ENCODE measurements at places on chromosomes 1 and 21.

DNA sequence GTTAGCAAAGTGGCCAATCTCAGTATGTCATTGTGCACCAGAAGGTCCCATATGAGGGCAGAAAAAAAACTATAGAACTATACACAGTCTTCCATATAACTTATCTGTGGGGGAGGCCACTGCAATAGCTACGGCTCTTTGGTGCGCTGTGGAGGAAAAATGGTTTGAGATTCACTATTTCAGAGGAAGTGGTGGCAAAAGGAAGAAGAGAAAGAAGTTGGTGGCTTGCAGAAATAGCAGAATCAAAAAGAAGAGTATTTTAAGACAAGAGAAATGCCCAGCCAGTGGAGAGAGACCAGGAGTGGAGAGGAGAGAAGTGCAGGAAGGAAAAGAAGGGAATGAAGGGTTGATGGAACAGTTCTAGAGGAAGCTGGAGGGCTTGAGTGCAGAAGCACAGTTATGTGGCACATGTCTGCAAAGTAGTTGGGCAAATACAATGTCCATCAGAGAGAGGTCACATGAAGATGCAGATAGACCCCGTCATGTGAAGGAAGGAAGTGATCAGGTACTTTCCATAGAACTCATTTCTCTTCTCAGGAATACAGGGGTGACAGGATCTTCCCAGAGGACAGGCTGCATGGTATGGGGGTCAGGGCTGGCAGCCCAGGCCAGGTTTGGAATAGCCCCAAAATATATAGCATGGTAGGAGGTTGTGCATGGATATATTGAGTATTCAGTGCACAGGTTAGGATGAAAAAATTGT is 64.6 kb downstream of the RUNX1 start:
- no peak for DNase-seq

DNA sequence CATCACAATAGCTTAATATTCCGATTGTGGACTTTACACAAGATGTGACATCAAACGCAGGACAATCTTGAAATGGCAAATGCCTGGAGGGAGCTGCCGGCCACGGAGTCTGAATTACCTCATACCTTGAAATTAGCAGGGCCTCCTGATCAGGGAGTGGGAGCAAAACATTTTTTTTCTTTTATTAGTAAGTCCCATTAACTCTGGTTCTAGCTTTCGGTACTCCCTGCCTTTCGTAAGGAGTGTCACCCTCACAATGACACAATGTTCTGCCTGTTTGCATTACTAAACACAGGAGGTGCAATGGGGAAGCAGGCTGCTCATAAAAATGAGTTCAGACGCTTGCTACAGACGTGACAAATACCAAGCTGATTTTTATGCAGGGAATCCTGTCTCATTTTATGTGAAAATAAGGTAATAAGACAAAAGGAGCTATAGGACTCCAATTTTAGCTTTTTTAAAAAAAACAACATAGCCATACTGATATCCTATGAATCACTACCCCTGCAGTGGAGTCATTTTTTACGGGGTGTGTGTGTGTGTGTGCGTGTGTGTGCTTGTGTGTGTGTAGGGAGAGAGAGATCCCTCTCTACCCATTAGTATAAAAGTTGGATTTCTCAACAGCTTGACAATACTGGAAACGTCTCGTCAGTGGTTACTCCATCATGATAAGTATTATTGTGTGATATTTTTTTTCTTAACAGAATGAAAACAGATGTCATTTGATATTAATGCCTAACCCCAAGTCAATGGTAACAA is 205.1 kb upstream of the RUNX1 start:
- no peak for DNase-seq

- no peak for DNase-seq
These were observed 5.2 kb upstream of the AGO3 start for GRCh38 chr1:35925741-35926140.

DNA sequence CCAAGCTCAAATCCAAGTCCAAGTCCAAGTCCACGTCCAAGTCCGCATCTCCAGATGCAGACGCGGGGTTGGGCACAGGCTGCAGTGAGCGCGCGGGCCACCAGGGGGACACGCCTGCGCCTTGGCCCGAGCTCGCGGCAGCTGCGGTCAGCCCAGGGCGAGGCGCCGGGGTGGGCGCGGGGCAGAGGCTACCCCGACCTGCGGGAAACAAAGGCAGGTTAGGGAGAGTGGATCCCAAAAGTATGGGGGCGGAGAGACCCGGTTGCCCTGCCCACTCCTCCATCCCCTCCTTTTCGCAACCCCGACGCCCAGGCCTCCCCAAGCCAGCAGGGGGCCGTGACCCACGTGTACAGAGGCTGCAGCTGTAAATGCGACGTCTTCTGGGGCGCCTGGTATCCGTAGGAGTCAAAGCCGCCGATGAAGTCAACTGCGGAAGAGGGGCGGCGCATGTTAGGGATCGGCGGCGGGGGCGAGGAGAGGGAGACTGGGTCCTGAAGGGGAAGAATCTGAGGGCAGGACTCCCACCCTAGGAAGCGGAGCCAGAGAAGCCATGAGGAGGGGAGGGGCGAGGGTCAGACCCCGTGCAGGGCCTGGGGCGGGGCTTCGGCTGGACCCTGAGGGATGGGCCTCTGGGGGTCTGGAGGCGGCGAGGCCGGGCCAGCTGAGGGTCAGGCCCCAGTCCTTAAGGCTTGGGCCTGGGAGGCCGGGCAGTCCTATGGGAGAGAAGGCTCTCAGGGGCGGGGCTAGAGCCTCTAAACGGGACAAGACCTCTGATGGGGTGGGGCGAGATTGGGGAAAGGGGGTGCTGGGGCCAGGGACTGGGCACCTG is 58.0 kb downstream of the NKAIN1 start:
- peak; percentile 44 for DNase-seq

DNA sequence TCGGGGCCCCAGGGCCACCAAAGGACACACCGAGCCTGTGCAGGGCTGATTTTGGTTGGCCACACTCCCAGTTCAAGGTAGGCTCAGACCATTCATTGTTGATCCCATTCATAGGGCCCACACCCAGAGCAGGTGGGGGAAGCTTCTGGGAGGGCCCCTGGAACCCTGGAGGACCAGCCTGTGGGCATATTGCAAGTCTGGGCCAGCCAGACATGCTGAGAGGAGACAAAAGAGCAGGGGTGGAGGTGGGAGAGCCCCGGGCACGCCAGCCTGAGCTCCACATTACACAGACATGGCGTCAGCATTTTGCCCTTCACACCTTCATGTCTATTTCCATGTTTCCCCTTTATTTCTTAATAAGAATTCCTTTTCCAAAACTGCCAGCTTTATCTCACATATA is 25.7 kb downstream of the PMVK start:
- no peak for DNase-seq

- DNase-seq, result no peak
These were observed 215.4 kb upstream of the PROX1 start for GRCh38 chr1:213772128-213773063.

- no peak for DNase-seq
These were observed 142.0 kb downstream of the MAST2 start for GRCh38 chr1:45945426-45945825.

DNA sequence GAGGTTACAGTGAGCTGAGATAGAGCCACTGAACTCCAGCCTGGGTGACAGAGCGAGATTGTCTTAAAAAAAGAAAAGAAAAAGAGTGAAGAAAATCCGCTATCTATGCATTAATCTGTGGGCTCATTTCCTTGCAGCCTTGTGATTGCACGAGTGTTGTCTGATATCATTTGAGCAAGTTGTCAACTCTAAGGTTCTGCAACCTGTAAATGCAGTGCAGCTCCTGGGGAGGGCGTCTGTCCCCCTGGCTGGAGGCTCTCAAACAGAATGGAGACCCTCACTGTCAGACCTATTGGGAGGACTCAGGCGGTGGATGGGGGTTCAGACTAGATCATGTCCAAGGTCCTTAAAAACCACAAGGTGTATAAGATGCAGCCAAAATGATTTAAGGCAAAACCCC is 6.2 kb downstream of the CORT start:
- no peak for DNase-seq

- DNase-seq, result no peak
These were observed 105.5 kb upstream of the TARDBP start for GRCh38 chr1:10906866-10907519.

GRCh38 chr1:39615086-39615673 is 24.3 kb downstream of the HEYL start:
- no peak for DNase-seq

DNA sequence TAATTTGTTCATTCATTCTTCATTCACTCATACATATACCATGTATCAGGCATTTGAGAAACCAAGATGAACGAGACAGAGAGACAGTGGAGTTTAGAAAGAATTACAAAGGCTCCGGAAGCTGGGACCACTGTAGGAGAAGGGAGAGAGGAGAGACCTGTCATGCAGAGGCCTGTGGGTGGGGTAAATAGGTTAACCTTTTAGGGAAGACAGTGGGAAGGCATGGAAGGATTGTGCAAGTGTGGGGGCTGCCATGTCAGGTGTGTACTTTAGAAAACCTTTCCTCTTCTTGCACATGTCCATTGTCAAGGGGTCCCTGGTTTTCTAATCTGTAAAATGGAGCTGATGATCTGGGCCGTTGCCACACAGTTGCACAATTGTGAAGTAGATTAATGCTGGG is 44.2 kb upstream of the POU3F1 start:
- DNase-seq, result no peak

DNA sequence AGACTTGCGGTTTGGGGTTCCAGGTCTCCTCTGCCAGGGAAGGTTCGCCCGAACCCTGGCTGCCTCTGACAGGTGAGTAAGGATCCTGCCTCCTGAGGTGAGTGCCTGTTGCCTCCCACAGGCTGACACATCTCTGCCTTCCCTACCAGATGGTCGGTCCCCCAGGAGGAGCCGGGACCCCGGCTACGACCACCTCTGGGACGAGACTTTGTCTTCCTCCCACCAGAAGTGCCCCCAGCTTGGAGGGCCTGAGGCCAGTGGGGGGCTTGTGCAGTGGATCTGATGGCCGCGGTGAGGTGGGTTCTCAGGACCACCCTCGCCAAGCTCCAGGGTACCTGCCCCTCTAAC is 7.6 kb downstream of the PERM1 start:
- DNase-seq, result no peak

GRCh38 chr21:46636550-46637285 is 1.2 kb downstream of the PRMT2 start:
- DNase-seq, result no peak

- no peak for DNase-seq
These were observed 84.9 kb downstream of the CLEC20A start for GRCh38 chr1:178411756-178412399.

GRCh38 chr21:44927587-44928461 is 7.1 kb upstream of the ITGB2 start:
- peak; percentile 93 for DNase-seq

DNA sequence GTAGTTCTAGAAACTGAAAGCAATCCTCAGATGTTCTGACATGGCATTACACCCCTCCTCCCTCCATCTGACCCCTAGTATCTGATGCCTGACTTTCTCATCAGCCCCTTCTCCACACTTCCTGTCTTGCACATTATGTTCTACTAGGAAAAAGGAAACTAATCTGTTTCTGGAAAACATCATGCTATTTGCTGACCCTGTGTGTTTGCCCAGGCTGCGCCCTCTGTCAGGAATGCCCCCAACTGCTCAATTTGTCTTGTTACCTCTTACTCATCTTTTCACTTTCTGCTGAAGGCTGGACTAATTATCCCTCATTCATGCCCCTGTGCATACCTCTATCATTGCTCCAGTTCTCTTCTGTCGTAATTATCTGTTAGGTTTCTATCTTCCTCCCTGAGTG is 37.5 kb upstream of the DAB1 start:
- no peak for DNase-seq

- no peak for DNase-seq
These were observed 251.9 kb upstream of the DAB1 start for GRCh38 chr1:57675776-57676175.

DNA sequence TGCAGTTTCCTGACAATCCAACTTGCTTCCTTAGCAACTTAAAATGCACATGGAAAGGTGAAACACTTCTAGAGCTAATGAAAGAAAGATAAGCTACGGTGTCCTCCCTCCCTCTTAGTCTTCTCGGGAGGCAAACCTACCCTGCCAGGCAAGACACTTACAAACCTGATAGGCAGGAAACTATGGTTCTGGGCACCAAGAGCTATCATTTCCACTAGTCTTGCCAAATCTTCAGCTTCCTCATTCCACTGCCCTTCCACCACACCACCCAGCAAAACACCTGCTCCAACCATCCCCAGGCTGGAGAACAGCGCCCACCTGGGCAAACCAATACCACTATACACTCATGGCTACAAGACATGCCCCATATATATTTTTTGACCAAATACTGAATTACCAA is 15.2 kb downstream of the NDC1 start:
- DNase-seq, result no peak

- no peak for DNase-seq
These were observed 207.1 kb upstream of the KCTD3 start for GRCh38 chr1:215360031-215360430.

DNA sequence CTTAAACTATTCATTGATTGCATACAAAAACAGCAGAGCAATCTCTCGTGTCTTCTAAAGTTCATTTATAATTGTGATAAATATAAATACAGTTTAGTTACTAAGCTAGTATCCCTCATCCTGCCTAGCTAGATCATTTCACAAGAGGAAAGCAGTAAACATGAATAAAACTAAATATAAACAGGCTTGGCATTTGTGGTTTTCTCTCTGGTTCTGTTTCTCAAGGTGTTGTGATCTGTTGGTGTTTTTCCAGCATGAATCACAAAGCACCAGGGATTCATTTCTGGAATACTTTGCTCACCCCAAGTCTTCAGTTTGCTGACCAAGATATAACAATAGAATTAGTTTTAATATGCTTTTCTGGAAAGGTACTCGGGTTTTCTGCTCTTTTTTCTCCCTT is 32.7 kb upstream of the GLIS1 start:
- DNase-seq, result no peak

GRCh38 chr1:180923887-180924286 is 11.2 kb downstream of the KIAA1614 start:
- DNase-seq, result no peak

- DNase-seq, result no peak
These were observed 120.0 kb downstream of the NGF start for GRCh38 chr1:115218034-115218405.

- no peak for DNase-seq
These were observed 203.4 kb downstream of the HS2ST1 start for GRCh38 chr1:87117761-87118368.

DNA sequence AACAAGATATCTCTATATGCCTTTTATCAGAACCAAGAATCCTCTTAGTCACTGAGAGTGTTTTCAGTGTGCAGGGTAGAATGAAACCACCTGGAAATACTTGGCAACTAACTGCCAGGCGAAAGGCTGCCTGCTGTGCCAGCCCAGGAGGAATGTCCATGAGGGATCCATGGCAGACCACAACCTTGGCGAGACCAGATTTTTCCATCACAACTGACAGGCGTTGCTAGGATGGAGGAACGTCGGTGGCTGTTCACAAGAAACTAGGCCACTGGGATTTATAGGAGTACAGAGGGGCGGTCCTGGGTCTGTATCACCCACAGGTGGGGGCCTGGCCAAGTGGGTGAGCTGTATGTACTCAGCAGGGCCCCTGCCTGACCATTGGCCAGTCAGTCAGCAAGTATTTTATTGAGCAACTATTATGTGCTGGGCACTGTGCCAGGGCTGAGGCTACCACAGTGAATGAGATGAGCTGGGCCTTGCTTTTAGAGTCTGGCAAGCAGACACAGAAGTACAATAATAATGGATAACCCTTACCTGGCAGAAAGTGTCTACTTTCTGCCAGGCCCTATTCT is 199.4 kb downstream of the FOXD2 start:
- no peak for DNase-seq

GRCh38 chr1:228902781-228903433 is 167.6 kb downstream of the RHOU start:
- no peak for DNase-seq

All from stimulated activated CD4-positive, alpha-beta T cell treated with anti-CD3 and anti-CD28 coated beads, Interleukin-4, amount 100 ng/mL, for 1 hour (primary cell).